Keratinocyte (primary cell): ENCODE measurements at places on chromosomes 6 and 20.

DNA sequence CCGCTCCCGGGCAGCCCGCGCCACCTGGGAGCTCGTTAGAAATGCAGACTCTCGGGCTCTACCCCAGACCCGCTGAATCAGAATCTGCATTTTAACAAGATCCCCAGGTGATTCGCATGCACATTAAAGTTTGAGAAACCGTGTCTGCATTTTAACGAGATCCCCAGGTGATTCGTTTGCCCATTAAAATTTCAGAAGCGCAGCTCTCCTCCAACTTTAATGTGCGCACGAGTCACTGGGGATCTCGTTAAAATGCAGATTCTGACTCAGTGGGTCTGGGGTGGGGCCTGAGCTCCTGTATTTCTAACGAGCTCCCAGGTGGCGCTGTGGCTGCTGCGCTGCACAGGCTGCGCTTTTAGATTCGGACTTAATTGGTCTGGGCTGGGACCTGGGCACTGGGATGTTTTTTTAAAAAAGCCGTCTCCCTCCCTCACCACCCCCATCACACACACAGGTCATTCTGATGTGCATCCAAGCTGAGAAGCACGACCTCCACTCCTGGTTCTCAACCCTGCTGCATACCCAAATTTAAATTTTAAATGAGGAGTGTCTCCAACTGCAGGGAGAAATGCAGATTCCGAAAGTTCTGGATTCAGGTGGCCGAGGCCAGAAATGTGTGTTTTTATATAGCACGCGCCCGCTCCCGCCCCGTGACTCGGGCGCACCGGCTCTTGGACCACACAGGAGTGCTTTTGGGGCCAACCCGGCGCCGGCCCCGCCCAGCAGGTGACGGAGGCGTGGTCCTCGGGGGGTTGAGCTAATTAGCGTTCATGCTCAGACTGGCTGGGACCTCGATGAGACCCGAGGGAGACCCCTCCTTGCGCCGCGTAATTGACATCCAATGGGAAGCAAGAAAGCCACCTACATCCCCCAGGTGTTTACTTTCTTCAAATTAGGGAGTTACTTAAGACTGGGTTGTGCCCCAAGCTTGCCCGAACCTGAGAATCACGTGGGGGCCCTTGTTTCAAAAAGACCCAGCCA lies 85.8 kb downstream of the ZFP64 start:
- H3K4me3 ChIP-seq: peak overlapping the region; percentile 61
- H3K4me1 ChIP-seq: peaks cover 4% of the 10 kb centered on the region
- no peaks in the 10 kb centered on the region for H3K36me3 ChIP-seq

- H3K4me1 ChIP-seq: peaks cover 12% of the 10 kb centered on the region
- H3K27ac ChIP-seq: peak overlapping the region; percentile 76
- H3K27me3 ChIP-seq: no peaks in the 10 kb centered on the region
- DNase-seq: no peak
- peak overlapping the region; percentile 84 for H3K4me3 ChIP-seq
Observed at GRCh38 chr6:154509421-154510143, 903 bp downstream of the CNKSR3 start.

DNA sequence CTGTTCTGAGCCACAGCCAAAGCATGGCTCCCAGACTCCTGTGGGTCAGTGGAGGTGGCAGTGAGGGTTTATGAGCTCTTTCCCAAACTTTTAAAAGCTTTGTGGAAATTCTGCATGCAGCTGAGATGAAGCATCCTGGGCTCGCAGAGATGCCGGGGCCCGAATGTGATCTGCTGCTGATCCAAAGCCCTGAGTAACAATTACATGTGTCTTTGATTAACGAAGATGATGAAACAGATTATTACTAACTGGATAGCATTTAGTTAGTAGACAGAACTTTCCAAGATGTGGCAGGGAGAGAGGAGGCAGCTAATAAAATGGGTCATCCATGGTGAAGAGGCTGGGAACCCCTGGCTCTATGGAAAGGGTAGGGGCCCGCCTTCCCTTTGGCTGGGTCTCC lies 43.9 kb upstream of the MDFI start:
- no peak overlapping the region for H3K4me3 ChIP-seq
- no peaks in the 10 kb centered on the region for H3K4me1 ChIP-seq
- H3K36me3 ChIP-seq: peaks cover 11% of the 10 kb centered on the region
- no peak overlapping the region for H3K27ac ChIP-seq
- DNase-seq: no peak
- no peaks in the 10 kb centered on the region for H3K27me3 ChIP-seq

DNA sequence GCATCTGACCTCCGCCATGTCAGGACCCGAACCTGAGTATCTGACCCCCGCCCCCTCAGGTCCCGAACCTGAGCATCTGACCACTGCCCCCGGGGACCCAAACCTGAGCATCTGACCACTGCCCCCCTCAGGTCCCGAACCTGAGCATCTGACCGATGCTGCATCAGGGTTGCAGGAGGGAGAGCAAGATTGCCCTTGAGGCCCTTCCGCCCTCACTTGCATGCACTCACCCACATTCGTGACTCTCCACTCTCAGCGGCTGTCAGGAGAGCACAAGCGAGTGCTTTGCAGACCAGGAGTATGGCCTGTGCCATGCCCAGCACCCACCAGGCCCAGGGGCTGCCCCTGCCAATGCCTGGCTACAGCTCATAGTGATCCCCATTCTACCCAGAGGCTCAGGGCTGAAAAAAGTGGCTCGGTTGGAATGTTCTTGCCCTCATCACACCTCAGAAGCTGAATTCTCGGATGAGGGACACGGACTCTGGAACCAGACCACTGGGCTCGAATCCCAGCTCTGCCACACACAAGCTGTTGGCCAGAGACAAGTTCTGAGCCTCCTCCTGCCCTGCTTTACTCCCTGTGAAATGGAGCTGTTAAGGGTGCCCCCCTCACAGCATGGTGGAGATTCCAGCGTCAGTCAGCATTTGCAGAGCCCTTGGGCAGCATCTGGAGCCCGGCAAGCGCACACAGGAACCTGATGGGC lies 82.1 kb downstream of the DLL1 start:
- H3K27ac ChIP-seq: no peak overlapping the region
- peaks cover 3% of the 10 kb centered on the region for H3K4me1 ChIP-seq
- DNase-seq: no peak
- H3K36me3 ChIP-seq: no peaks in the 10 kb centered on the region
- H3K27me3 ChIP-seq: peaks cover 6% of the 10 kb centered on the region

GRCh38 chr6:27874016-27874415 lies 38.2 kb downstream of the OR2B2 start:
- no peak for DNase-seq
- peaks cover 22% of the 10 kb centered on the region for H3K4me1 ChIP-seq
- no peaks in the 10 kb centered on the region for H3K36me3 ChIP-seq
- H3K27me3 ChIP-seq: no peaks in the 10 kb centered on the region
- H3K27ac ChIP-seq: peak overlapping the region; percentile 91

- H3K27me3 ChIP-seq: no peaks in the 10 kb centered on the region
- no peak overlapping the region for H3K4me3 ChIP-seq
- H3K4me1 ChIP-seq: no peaks in the 10 kb centered on the region
- no peak for DNase-seq
- no peak overlapping the region for H3K27ac ChIP-seq
- no peaks in the 10 kb centered on the region for H3K36me3 ChIP-seq
Observed at GRCh38 chr6:161200610-161201370, 73.1 kb downstream of the AGPAT4 start.

GRCh38 chr6:35850208-35850607 lies 45.1 kb downstream of the LHFPL5 start:
- peaks cover 10% of the 10 kb centered on the region for H3K36me3 ChIP-seq
- no peak for DNase-seq
- H3K4me1 ChIP-seq: no peaks in the 10 kb centered on the region
- H3K27me3 ChIP-seq: no peaks in the 10 kb centered on the region

DNA sequence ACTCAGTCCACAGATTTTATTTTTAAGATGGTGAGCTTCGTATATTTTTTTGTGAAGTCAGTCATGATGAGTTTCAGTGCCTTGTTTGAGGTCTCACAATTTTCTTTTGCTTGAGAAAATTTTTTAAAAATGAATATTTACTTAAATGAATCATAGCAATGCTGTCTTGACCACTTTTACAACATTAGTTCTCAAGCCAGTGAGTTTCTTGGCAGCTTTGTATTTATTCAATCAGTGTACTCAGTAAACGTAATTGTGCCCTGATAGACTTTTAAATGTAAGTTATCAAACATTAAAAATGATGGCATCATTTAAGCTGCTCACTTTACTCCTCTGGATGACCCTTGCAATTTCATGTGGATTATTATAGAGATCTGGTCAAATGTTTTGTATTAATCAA lies 261.4 kb downstream of the KHDC1L start:
- no peaks in the 10 kb centered on the region for H3K27me3 ChIP-seq
- no peak overlapping the region for H3K27ac ChIP-seq
- H3K4me3 ChIP-seq: no peak overlapping the region
- peaks cover 8% of the 10 kb centered on the region for H3K4me1 ChIP-seq
- DNase-seq: no peak

DNA sequence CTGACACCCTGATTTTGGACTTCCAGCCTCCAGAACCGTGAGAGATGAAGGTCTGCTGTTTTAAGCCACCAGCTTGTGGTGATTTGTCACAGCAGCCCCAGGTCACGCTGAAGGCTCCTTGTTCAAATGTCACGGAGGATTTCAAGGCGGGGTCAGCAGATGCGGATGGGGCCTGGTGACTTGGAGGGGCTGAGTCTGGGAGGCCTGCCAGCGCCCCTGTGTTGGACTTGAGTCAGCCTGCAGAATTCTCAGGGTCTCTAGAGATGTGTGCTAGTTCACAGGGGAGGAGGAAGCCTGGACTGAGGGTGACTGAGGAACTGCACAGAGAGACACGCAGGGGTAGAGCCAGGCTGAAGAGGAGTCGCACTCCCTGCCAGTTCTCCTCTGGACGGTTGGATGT lies 19.5 kb upstream of the TAF4 start:
- peaks cover 5% of the 10 kb centered on the region for H3K4me1 ChIP-seq
- H3K36me3 ChIP-seq: no peaks in the 10 kb centered on the region
- DNase-seq: no peak
- H3K27me3 ChIP-seq: peaks cover 10% of the 10 kb centered on the region
- H3K27ac ChIP-seq: no peak overlapping the region
- H3K4me3 ChIP-seq: no peak overlapping the region

- H3K27me3 ChIP-seq: no peaks in the 10 kb centered on the region
- H3K27ac ChIP-seq: no peak overlapping the region
- no peaks in the 10 kb centered on the region for H3K4me1 ChIP-seq
- H3K4me3 ChIP-seq: no peak overlapping the region
Observed at GRCh38 chr6:66429210-66429609, 722.2 kb upstream of the EYS start.

GRCh38 chr20:55173601-55174000 lies 698.2 kb downstream of the DOK5 start:
- peaks cover 10% of the 10 kb centered on the region for H3K4me1 ChIP-seq
- no peak for DNase-seq
- no peaks in the 10 kb centered on the region for H3K27me3 ChIP-seq
- H3K4me3 ChIP-seq: no peak overlapping the region
- H3K27ac ChIP-seq: no peak overlapping the region
- H3K36me3 ChIP-seq: no peaks in the 10 kb centered on the region

GRCh38 chr6:131821010-131821807 lies 13.4 kb downstream of the ENPP1 start:
- no peaks in the 10 kb centered on the region for H3K4me1 ChIP-seq
- H3K4me3 ChIP-seq: no peak overlapping the region
- DNase-seq: no peak
- no peak overlapping the region for H3K27ac ChIP-seq
- H3K27me3 ChIP-seq: peaks cover 3% of the 10 kb centered on the region
- H3K36me3 ChIP-seq: no peaks in the 10 kb centered on the region

- H3K4me3 ChIP-seq: no peak overlapping the region
- no peak for DNase-seq
- H3K4me1 ChIP-seq: peaks cover 43% of the 10 kb centered on the region
- H3K36me3 ChIP-seq: peaks cover 16% of the 10 kb centered on the region
- peak overlapping the region; percentile 42 for H3K27ac ChIP-seq
- H3K27me3 ChIP-seq: no peaks in the 10 kb centered on the region
Observed at GRCh38 chr6:111600588-111601445, 4.9 kb downstream of the TRAF3IP2 start.

- peaks cover 42% of the 10 kb centered on the region for H3K4me1 ChIP-seq
- H3K27ac ChIP-seq: peak overlapping the region; percentile 99
- H3K36me3 ChIP-seq: no peaks in the 10 kb centered on the region
- H3K4me3 ChIP-seq: peak overlapping the region; percentile 44
- H3K27me3 ChIP-seq: no peaks in the 10 kb centered on the region
- peak; percentile 60 for DNase-seq
Observed at GRCh38 chr20:14522595-14522994, 185.2 kb upstream of the FLRT3 start.

DNA sequence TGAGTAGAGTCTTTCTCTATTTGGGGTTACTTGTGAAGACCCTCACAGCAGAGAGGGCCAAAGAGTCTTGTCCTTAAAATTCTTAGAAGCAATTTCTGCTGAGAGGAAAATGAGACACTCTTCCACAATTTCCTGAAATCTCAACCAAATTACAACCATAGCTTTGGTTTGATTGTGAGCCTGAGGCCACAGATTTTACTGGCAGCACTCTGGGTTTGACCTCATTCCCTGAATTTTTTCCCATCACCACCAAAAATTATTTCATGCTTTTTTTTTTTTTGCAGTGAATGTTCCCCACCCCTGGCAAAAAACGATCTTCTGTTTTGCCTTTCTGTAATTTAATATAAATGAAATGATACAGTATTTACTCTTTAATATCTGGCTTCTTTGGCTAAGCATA lies 125.5 kb downstream of the THEMIS start:
- H3K4me3 ChIP-seq: no peak overlapping the region
- no peaks in the 10 kb centered on the region for H3K36me3 ChIP-seq
- H3K4me1 ChIP-seq: no peaks in the 10 kb centered on the region

DNA sequence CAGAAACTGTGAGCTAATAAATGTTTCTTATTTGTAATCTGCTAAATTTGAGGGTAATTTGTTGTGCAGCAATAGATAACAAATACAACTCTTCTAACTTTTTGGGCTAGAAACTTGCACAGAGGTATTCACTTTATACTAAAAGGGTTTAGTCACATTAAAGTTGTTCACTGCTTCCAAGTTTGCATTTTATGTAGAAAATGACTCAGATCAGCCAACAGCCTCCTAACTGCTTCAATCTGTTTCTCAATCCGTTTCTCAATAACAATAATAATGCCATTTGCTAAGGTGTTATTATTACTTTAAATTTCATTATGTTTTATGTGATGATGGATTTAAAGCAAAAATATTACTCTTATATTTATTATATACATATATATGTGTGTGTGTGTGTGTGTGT lies 213.9 kb downstream of the CENPW start:
- no peak for DNase-seq
- H3K4me1 ChIP-seq: no peaks in the 10 kb centered on the region
- no peak overlapping the region for H3K4me3 ChIP-seq
- H3K36me3 ChIP-seq: no peaks in the 10 kb centered on the region
- no peak overlapping the region for H3K27ac ChIP-seq

- H3K4me1 ChIP-seq: peaks cover 19% of the 10 kb centered on the region
- H3K4me3 ChIP-seq: no peak overlapping the region
- no peak overlapping the region for H3K27ac ChIP-seq
- H3K36me3 ChIP-seq: peaks cover 10% of the 10 kb centered on the region
- H3K27me3 ChIP-seq: no peaks in the 10 kb centered on the region
Observed at GRCh38 chr6:36229223-36229622, 32.7 kb downstream of the BRPF3 start.
